ENCODE measurements at places on chromosomes 11 and 22.

DNA sequence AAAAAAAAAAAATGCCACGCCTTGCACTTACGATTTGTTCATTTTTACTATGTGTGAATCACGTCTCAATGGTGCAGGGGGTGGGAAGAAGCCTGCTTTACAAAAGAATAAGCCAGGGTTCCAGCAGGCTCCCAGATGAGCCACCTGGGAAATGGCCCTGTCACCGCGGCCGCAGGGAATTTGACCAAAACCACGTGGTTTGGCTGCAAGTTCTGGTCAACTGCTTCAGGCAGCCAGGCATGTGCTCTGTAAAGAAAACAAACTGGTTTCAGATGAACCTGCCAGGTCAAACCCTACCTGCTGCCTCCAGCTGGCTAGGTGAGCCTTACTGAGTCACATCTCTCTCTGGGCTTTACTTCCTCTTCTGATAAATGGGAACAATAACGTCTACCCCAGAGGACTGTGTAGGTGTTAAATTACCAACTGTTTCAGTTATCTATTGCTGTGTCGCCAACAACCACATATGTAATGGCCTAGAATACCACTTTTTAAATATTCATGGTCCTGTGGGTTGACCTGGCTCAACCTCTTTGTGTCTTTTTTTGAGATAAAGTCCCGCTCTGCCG is 30.5 kb upstream of the GCAT start:
- DNase-seq, result no peak
- H3K27ac ChIP-seq, result no peak overlapping the region
- peaks cover 22% of the 10 kb centered on the region for H3K36me3 ChIP-seq

DNA sequence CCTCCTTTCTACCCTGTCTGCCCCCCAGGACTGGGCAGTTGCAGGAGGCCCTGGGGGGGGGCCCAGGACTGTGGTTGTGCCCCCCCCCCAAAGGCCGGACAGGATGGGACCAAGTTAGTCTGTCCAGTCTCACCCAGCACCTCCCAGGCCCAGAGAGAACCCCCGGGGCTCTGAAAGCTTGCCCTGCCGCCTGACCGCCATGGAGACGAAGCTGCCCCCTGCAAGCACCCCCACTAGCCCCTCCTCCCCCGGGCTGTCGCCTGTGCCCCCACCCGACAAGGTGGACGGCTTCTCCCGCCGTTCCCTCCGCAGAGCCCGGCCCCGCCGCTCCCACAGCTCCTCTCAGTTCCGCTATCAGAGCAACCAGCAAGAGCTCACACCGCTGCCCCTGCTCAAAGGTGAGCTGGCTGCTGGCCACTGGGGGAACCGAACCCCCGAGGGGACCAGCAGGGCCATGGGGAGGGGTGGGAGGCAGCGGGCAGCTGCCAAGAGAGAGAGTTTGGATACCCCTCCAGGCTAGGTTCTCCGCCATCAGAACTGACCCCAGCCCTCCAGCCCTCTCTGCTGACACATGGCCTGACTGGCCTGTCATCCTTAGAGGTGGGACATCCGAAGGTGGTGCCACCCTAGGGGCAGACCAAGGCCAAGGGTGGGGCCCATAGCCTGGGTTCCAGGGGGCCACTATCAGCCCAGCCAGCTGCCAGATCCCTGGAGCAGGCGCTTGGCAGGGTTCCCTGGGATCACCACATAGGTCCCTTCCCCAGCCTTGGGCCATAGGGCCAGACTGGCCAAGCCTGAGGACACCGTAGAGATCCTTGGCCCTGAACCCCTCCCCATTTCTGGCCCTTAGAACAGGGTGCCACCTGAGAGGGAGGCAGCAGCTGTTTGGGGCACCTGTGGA is 1.3 kb downstream of the PPP2R5B start:
- H3K4me1 ChIP-seq, result no peaks in the 10 kb centered on the region
- DNase-seq, result no peak
- no peak overlapping the region for H3K27ac ChIP-seq
- no peaks in the 10 kb centered on the region for H3K27me3 ChIP-seq

DNA sequence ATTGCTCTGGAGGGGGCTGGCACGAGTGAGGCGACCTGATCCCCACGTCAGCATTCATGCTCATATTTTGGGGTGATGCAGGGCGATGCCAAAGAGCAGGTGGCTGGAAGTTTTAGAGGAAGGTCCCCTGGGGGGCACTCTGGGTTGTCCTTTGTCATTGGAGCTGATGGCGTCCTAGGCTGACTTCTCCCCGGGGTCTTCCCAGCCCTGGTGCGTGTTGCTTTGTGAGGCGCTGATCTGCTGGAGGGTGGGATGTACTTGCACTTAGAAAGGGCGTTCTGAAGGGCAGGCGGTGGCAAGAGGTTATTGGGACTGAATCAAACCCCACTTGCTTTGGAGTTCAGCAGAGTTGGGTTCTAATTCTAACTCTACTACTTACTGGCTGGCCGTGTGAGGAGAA is 313.3 kb downstream of the NTM start:
- no peak for DNase-seq
- H3K36me3 ChIP-seq, result no peaks in the 10 kb centered on the region
- H3K4me3 ChIP-seq, result no peak overlapping the region
- H3K27ac ChIP-seq, result no peak overlapping the region
- H3K4me1 ChIP-seq, result peaks cover 7% of the 10 kb centered on the region
- no peaks in the 10 kb centered on the region for H3K27me3 ChIP-seq

- H3K27ac ChIP-seq, result no peak overlapping the region
- DNase-seq, result no peak
Observed at GRCh38 chr22:17958166-17958565, 66.2 kb downstream of the MICAL3 start.

DNA sequence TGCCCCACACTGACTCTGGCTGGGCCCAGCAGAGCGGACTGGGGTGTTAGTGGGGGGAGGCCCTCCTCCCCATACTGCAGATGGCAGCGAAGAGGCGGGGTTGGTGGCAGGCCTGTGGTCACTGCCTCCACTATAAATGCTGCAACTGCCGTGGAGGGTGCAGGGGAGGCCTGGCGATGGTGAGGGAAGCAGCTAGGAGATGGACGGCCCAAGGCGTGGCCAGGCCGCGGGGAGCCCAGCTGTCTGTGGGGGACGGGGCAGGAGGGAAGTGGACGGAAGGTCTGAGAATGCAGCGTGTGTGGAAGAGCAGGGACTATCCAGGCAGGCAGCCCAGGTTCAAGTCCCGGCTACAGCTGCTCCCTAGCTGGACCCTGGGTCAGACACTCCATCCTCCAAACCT is 18.3 kb downstream of the DNAL4 start:
- peaks cover 14% of the 10 kb centered on the region for H3K36me3 ChIP-seq
- DNase-seq, result no peak
- H3K27ac ChIP-seq, result no peak overlapping the region
- H3K27me3 ChIP-seq, result no peaks in the 10 kb centered on the region
- no peaks in the 10 kb centered on the region for H3K4me1 ChIP-seq
- H3K4me3 ChIP-seq, result no peak overlapping the region

- no peaks in the 10 kb centered on the region for H3K4me1 ChIP-seq
- peaks cover 14% of the 10 kb centered on the region for H3K36me3 ChIP-seq
- H3K27ac ChIP-seq, result no peak overlapping the region
- DNase-seq, result no peak
- H3K27me3 ChIP-seq, result no peaks in the 10 kb centered on the region
Observed at GRCh38 chr11:86279747-86280146, 22.3 kb upstream of the HIKESHI start.

- no peak overlapping the region for H3K27ac ChIP-seq
- no peak for DNase-seq
- H3K4me3 ChIP-seq, result no peak overlapping the region
- H3K27me3 ChIP-seq, result no peaks in the 10 kb centered on the region
Observed at GRCh38 chr11:126518972-126519690, 163.6 kb downstream of the ST3GAL4 start.

DNA sequence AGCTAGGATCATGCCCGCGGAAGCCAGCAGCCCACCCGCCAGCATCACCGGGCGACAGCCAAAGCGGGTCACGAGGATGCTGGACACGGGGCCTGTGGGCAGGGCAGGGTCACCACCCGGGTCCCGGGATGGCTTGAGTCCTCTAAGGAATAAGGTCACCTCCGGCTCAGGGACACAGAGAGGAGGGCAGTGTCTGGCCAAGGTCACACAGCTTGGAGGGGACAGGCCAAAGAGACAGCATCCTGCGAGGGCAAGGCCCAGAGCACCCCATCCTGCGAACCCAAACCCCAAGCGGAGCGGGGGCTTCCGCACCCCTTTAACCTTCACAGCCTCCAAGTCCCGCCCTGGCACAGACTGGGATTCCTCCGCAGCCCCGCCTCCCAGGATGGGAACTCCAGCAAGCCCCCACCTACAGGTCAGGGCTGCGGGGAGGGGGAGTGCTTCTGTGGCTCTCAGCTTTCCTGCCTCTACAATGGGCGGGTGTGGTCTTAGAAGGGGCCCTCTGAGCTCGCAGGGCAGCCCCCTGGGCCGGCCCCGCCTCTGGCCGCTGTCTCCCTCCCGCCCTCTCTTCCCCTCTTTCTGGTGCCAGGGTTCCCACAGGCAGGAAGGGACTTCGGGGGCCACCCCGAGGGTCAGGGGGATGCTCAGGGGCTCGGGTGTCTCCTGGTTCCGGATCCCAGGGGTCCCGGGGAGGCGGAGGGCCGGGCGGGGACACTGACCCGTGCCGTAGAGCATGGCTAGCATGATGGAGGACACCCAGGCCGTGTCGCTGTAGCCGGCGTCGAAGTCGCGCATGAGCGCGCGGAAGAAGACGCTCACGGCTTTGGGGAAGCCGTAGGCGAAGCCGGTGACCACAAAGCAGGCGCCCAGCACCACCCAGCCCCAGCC is 1.8 kb downstream of the SLC16A8 start:
- no peaks in the 10 kb centered on the region for H3K36me3 ChIP-seq
- no peaks in the 10 kb centered on the region for H3K27me3 ChIP-seq
- H3K4me1 ChIP-seq, result no peaks in the 10 kb centered on the region
- peak overlapping the region; percentile 51 for H3K27ac ChIP-seq

GRCh38 chr11:118000067-118000849 is 14.1 kb downstream of the IL10RA start:
- no peak overlapping the region for H3K4me3 ChIP-seq
- H3K27ac ChIP-seq, result no peak overlapping the region
- H3K36me3 ChIP-seq, result peaks cover under 1% of the 10 kb centered on the region
- H3K27me3 ChIP-seq, result no peaks in the 10 kb centered on the region

GRCh38 chr22:29998627-29999384 is 81.5 kb upstream of the HORMAD2 start:
- no peaks in the 10 kb centered on the region for H3K27me3 ChIP-seq
- peaks cover 20% of the 10 kb centered on the region for H3K4me1 ChIP-seq
- no peak overlapping the region for H3K27ac ChIP-seq

DNA sequence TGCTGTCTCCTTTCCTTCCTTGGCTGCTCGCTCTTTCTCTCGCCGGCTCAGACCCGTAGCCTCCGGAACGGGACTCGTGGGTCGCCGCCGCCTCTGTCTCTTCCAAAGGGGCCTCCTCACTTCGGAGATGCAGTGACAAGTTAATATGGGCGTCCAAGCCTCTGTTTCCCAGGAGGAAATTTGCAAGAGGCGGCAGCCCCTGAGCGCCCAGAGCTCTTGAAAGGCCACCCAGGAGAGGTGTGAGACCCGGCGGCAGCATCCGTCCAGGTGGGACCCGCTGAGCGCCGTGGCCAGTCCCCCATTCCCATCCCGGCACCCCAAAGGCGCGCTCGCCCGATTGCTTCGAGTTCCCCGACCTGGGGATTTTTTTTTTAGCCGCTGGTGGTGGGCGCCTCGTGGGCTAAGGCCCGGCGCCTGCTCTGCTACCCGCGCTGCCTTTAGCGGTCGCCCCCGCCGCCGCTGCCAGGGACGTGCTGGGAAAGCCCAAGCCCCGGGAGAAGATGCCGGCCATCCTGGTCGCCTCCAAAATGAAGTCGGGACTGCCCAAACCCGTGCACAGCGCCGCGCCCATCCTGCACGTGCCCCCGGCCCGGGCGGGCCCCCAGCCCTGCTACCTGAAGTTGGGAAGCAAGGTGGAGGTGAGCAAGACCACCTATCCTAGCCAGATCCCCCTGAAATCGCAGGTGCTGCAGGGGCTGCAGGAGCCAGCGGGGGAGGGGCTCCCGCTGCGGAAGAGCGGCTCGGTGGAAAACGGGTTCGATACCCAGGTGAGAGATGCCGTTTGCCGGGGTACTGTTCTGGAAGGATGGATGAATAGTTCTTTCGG is 772 bp downstream of the NAV2 start:
- DNase-seq, result no peak
- peaks cover 60% of the 10 kb centered on the region for H3K4me1 ChIP-seq
- H3K36me3 ChIP-seq, result no peaks in the 10 kb centered on the region
- H3K4me3 ChIP-seq, result peak overlapping the region; percentile 69
- no peaks in the 10 kb centered on the region for H3K27me3 ChIP-seq

GRCh38 chr22:21764038-21764804 is 28.6 kb upstream of the YPEL1 start:
- H3K4me1 ChIP-seq, result no peaks in the 10 kb centered on the region
- H3K36me3 ChIP-seq, result peaks cover 89% of the 10 kb centered on the region

DNA sequence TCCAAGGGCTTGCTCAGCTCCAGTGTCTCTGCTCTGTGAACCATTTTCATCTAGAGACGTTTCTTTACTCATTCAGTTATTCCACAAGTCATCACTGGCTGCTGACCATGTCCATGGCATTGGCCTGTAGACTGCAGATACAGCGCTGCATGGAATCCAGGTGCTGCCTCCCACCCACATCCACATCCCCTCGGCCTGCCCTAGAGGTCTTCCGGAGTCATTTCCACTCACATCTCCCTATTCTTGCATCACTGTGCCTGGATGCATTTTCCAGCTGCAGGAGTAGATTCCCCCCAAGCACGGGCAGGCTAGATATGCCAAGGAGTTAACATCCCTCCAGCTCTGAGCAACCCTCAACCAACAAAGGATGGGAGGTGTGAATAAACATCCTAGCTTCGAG is 68.9 kb downstream of the CHST1 start:
- no peak overlapping the region for H3K27ac ChIP-seq
- H3K4me3 ChIP-seq, result no peak overlapping the region
- no peak for DNase-seq
- H3K27me3 ChIP-seq, result no peaks in the 10 kb centered on the region

- H3K4me1 ChIP-seq, result no peaks in the 10 kb centered on the region
- H3K27me3 ChIP-seq, result no peaks in the 10 kb centered on the region
- H3K36me3 ChIP-seq, result no peaks in the 10 kb centered on the region
- H3K4me3 ChIP-seq, result no peak overlapping the region
- no peak overlapping the region for H3K27ac ChIP-seq
- DNase-seq, result no peak
Observed at GRCh38 chr11:86230179-86230804, 14.3 kb upstream of the EED start.

- H3K27me3 ChIP-seq, result no peaks in the 10 kb centered on the region
- no peaks in the 10 kb centered on the region for H3K36me3 ChIP-seq
- H3K4me3 ChIP-seq, result no peak overlapping the region
- no peak overlapping the region for H3K27ac ChIP-seq
Observed at GRCh38 chr11:128409476-128409875, 177.9 kb downstream of the ETS1 start.

DNA sequence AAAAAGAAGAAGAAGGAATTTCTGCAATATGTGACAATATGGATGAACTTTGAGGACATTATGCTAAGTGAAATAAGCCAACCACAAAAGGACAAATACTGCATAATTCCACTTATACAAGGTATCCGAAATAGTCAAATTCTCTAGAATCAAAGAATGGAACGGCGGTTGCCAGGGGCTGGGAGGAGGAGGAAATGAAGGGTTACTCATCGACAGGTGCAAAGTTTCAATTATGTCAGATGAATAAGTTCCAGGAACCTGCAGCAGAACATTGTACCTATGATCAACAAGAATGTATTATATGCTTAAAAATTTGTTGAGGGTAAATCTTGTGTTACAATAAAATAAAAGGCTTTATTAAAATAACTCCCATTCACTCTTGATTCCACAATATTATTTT is 49.0 kb downstream of the SC5D start:
- H3K27me3 ChIP-seq, result no peaks in the 10 kb centered on the region
- no peak overlapping the region for H3K4me3 ChIP-seq
- no peaks in the 10 kb centered on the region for H3K36me3 ChIP-seq
- H3K4me1 ChIP-seq, result peaks cover 16% of the 10 kb centered on the region
- H3K27ac ChIP-seq, result no peak overlapping the region
- DNase-seq, result no peak
